ENCODE measurements at places on chromosomes 3 and 15.

DNA sequence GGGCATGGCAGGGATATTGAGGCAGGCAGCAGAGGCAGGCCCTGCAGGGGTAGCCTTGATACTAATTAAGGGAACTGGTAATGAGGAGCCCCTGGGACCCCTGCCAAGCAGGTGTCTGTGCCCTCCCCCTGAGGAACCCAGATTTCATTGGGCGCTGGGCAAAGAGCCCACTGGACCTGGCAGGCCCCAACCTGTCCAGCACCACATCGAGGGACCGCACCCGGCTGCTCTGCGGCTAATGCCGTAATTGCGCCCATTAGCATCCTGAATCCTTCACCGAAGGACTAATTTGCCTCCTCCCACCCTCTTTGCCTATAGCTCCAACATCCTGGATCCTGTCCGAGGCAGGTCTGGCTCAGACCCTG lies 13.7 kb upstream of the SEMA3B start:
- DNase-seq, result no peak

GRCh38 chr3:141523615-141524375 lies 37.0 kb downstream of the RASA2 start:
- no peak for DNase-seq

DNA sequence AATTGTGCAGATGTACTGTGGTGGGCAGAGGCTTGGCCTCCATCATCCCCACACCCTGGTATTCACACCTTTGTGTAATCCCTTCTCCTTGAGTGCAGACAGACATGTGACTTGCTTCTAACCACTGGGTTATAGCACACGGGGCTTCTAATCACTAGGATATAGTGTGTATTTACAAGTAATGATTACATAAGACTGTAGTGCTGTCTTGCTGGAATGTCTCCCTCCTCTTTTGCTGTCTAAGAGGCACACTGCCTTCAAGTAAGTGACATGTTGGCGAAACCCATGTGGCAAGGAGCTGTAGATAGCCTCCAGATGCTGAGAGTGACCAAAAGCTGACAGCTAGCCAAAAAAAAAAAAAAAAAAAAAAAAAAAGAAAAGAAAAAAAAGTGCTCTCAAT lies 542.7 kb upstream of the MDFIC2 start:
- no peak for DNase-seq

GRCh38 chr3:169846458-169847193 lies 23.1 kb downstream of the LRRC31 start:
- DNase-seq, result no peak

GRCh38 chr3:127549826-127550467 lies 40.6 kb downstream of the TPRA1 start:
- DNase-seq, result no peak

- no peak for DNase-seq
Measured at GRCh38 chr3:142987707-142988106, 13.7 kb upstream of the U2SURP start.

GRCh38 chr3:8027954-8028353 lies 473.7 kb upstream of the LMCD1 start:
- no peak for DNase-seq

GRCh38 chr15:73914145-73914544 lies 12.1 kb upstream of the LOXL1 start:
- DNase-seq, result no peak

DNA sequence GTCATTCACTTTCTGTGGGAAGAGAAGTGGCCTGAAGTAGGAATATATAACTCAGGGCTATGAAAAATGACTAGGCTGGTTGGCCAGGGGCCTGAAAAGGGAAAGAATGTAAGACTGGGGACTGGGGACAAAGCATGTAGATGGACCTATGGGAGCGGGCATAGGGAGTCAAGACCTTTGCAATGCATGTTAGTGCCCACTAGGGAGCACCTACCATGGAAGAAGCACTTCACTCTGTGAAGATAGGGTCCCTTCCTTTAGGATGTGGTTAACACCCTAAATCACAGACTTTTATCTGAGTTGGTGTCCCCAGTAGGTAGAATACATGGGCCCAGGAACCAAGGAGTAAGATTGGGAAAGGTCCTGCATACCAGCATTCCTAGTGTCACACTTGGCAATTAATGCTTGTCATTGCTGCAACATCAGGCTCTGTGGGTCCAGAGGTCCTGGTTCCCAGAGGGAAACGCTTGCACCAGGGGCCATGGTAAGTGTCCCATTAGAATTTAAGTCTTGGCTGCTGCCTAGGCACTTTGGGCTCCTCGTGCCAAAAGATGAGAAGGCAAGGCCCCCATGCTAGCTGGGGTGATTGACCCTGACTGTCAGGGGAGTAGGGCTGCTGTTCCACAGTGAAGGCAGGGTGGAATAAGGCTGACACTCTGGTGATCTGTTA lies 79.6 kb downstream of the CRYGS start:
- peak; percentile 1 for DNase-seq

GRCh38 chr15:97009031-97009431 lies 678.5 kb downstream of the NR2F2 start:
- no peak for DNase-seq

DNA sequence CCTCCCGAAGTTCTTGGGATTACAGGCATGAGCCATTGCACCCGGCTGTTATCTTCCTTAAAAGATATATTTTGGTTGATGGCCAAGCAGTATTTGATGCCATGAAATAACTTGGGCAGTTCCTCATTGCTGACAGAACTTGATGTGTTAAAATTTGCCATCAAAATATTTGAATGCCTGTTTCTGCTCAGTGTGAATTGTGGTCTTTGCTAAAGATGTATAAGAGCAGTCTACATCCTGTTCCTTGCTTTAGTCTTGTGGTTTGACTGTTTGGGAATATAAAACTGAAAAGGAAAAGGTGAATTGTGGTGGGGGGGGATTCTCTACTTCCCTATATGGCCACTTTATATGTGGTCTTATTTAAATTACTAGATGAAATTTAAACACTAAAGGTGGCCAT lies 14.0 kb downstream of the TRIM71 start:
- DNase-seq, result no peak

Measured in OCI-M1 (cell line).